RWPE1 (cell line): ENCODE measurements at places on chromosomes 7 and 10.

DNA sequence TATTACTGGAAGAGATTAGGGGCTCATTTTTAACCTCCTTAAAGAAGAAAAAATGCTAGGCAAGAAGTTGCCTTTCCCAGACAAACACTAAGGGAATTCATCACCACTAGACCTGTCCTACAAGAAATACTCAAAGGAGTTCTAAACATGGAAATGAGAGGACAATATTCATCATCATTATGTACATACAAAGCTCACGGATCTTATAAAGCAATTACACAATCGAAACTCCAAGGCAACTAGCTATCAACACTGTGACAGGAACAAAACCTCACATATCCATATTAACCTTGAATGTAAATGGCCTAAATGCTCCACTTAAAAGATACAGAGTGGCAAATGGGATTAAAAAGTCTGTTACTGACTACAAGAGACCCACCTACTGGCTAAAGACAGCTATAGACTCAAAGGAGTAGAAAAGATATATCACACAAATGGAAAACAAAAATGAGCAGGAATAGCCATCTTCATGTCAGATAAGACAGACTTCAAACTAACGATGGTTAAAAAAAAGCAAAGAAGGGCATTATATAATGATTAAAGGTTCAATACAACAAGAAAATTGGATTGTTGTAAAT, 246.6 kb downstream of the ADRA2A start:
- DNase-seq, result no peak

DNA sequence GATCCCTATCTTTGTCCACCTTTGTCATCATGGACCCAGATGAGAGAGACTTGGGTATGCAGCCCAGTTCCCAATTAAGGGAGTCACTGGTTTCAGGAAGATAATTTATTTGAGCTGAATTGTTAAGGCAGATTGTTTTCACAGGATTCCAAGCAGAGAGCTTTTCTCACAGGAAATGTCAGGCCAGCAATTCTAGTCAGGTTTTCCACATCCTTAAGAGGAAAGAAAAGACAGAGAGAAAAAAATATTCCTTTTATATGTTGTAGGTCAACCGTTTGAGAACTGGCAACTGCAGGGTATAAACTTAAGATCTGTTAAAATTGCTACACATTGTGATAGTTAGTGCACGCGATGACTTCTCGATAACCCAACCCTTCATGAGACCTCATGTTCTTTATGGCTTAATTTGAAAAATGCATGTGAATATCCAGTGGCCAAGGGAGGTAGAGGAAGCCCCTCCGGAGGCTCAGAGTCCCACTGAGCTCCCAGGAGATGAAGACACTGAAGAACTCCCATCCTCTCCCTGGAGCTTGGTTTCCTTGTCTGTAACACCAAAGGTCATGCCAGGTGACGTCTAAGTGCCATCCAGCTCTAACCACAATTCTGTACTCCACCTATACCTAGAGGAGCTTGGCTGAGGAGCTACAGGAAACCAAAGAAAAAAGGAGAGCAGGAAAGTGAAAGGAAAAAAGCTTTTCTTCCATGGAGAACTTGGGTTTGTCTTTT, 45.6 kb downstream of the MINDY4 start:
- no peak for DNase-seq

DNA sequence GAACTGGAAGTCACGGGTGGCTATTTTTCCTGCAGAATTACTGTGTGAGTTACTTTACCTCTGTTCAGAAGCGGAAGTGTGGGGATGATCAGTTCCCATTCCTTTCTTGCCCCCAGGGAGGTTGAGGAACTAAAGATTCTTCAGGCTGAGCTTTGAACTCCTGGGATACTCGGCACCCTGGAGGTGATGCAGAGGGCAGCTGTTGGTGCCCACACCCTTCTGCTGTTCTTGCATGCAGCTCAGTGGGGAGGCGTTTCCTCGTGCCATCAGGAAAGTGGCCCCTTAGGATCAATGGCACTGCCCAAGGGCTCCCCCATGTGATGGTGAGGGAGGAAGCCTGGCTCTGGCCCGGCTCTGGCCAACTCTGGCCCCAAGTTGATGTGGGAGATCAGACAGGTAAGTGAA, 44.7 kb upstream of the MXI1 start:
- no peak for DNase-seq

- no peak for DNase-seq
Measured at GRCh38 chr10:28548781-28549498, 16.0 kb downstream of the WAC start.

GRCh38 chr7:49767719-49768118, 5.7 kb upstream of the VWC2 start:
- no peak for DNase-seq
